ENCODE measurements at places on chromosomes 6 and 20. TPM values are rescaled to one million over a fixed set of nuclear protein-coding genes. Genes with fewer than 3 reads are reported as not detected.

GRCh38 chr6:106972500-106972899, 2.0 kb downstream of the CD24 start:
- H3K4me3 ChIP-seq: no peak overlapping the region
- no peaks in the 10 kb centered on the region for H3K4me1 ChIP-seq
- H3K27me3 ChIP-seq: peaks cover 5% of the 10 kb centered on the region
- H3K36me3 ChIP-seq: no peaks in the 10 kb centered on the region
- H3K27ac ChIP-seq: no peak overlapping the region

- peaks cover 22% of the 10 kb centered on the region for H3K36me3 ChIP-seq
- H3K4me3 ChIP-seq: no peak overlapping the region
- no peaks in the 10 kb centered on the region for H3K4me1 ChIP-seq
- H3K27ac ChIP-seq: no peak overlapping the region
Measured at GRCh38 chr6:82217018-82217586, 30.4 kb downstream of the IBTK start.

- no peaks in the 10 kb centered on the region for H3K36me3 ChIP-seq
- no peak overlapping the region for H3K4me3 ChIP-seq
- DNase-seq: no peak
- no peak overlapping the region for H3K27ac ChIP-seq
- no peaks in the 10 kb centered on the region for H3K27me3 ChIP-seq
- no peaks in the 10 kb centered on the region for H3K4me1 ChIP-seq
Measured at GRCh38 chr20:36441416-36441815, 99.9 kb upstream of the MYL9 start.

TRIM31 gene
- polyA plus RNA-seq: 37.8 TPM

PPP1R16B gene
- 5.1 TPM for polyA plus RNA-seq

DNA sequence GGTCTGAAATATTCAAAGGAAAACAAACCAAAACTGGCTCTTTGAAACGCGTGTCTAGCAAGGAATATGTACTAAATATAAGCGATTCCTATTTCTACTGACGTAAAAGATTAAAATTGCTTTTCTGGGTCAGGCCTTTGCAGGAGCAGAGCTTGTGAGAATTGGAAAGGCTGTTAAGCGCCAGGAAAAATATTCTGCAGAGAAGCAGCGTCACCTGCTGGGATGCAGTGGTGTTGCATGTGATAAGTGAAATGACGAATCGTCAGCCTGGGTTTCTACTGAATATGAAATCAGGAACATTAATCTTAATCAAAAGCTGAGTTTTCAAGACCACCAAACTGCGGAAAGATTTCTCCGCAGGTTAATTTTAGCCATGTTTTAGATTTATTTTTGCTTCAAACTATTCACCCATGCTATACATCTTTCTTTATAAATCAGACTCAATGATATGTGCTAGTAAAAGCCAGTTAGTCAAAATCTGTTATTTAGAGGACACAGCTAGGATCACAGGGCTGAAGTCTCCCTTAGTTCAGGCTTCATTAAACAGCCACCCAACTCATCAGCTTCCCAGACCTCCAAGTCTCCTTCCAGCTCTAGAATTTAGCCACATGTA, 67.4 kb downstream of the ALDH8A1 start:
- H3K4me1 ChIP-seq: no peaks in the 10 kb centered on the region
- H3K36me3 ChIP-seq: no peaks in the 10 kb centered on the region
- H3K27me3 ChIP-seq: no peaks in the 10 kb centered on the region
- H3K4me3 ChIP-seq: no peak overlapping the region
